ENCODE measurements at places on chromosomes 1 and 21.

- no peak overlapping the region for H3K27ac ChIP-seq
- no peaks in the 10 kb centered on the region for H3K4me1 ChIP-seq
- no peaks in the 10 kb centered on the region for H3K36me3 ChIP-seq
- peak; percentile 76 for DNase-seq
These were observed 20.6 kb upstream of the TTC34 start for GRCh38 chr1:2821966-2822620.

- no peaks in the 10 kb centered on the region for H3K4me1 ChIP-seq
- H3K27me3 ChIP-seq: no peaks in the 10 kb centered on the region
- DNase-seq: no peak
- no peak overlapping the region for H3K27ac ChIP-seq
These were observed 6.8 kb upstream of the TEKT2 start for GRCh38 chr1:36076979-36077573.

GRCh38 chr1:3672971-3673361, 20.6 kb downstream of the TP73 start:
- no peaks in the 10 kb centered on the region for H3K36me3 ChIP-seq
- peaks cover 8% of the 10 kb centered on the region for H3K27me3 ChIP-seq
- H3K4me3 ChIP-seq: no peak overlapping the region
- H3K4me1 ChIP-seq: peaks cover 6% of the 10 kb centered on the region

- H3K4me3 ChIP-seq: no peak overlapping the region
- peak overlapping the region; percentile 91 for H3K27ac ChIP-seq
- DNase-seq: no peak
These were observed 35.8 kb downstream of the SLC2A1 start for GRCh38 chr1:42922687-42923366.

DNA sequence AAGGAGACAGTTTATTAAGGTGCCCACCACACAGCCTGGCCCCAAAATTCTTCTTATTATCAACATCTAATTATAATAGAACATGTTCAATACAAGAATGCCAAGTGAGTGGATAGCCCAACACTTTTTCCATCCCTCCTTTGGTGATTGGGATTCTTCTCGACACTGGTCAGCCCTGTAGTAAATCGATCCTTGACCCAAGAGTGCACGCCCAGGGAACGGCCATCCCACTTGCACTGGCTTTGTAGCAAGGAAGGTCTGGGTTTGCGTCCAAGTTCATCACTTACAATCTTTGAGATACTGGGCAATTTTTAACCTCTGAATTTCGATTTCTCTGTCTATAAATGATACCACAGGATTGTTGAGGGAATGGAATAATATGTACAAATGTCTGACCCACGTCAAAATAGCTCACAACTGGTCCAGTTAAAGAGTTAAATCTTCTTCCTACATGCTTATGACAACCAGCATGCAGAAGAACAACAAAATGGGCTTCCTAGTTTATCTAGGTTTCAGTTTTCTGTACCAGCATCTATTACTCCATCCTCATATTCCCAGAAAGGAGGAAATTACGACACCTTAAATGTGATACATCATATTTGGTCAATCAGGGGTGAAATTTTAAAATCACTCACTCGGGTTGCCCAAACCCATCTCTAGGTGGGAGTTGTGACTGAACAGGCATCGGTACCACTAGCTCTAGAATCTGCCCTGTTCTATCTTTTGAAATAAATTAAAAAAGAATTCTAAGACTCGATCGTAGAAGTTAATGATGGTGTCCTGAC, 161.8 kb downstream of the CLIC6 start:
- H3K27me3 ChIP-seq: no peaks in the 10 kb centered on the region
- peaks cover 45% of the 10 kb centered on the region for H3K36me3 ChIP-seq
- H3K4me3 ChIP-seq: no peak overlapping the region
- H3K27ac ChIP-seq: no peak overlapping the region
- H3K4me1 ChIP-seq: peaks cover 16% of the 10 kb centered on the region

GRCh38 chr1:17148950-17149608, 29.8 kb upstream of the PADI2 start:
- H3K27me3 ChIP-seq: peaks cover 66% of the 10 kb centered on the region
- no peaks in the 10 kb centered on the region for H3K4me1 ChIP-seq
- H3K36me3 ChIP-seq: no peaks in the 10 kb centered on the region
- DNase-seq: no peak

Measured in stomach (tissue), 19 donors.